ENCODE measurements at places on chromosomes 5 and 9. TPM values are rescaled to one million over a fixed set of nuclear protein-coding genes. Genes with fewer than 3 reads are reported as not detected.

- no peak overlapping the region for H3K27ac ChIP-seq
- H3K4me1 ChIP-seq = peaks cover 20% of the 10 kb centered on the region
- DNase-seq = no peak
- H3K27me3 ChIP-seq = peaks cover 73% of the 10 kb centered on the region
- H3K36me3 ChIP-seq = no peaks in the 10 kb centered on the region
These were observed 12.4 kb downstream of the LHX3 start for GRCh38 chr9:136192289-136193126.

GRCh38 chr9:131635285-131635684 lies 90.0 kb downstream of the PRRT1B start:
- DNase-seq = no peak
- peaks cover 17% of the 10 kb centered on the region for H3K36me3 ChIP-seq
- H3K4me3 ChIP-seq = no peak overlapping the region
- peak overlapping the region; percentile 16 for H3K27ac ChIP-seq

- peaks cover 13% of the 10 kb centered on the region for H3K4me1 ChIP-seq
- no peaks in the 10 kb centered on the region for H3K27me3 ChIP-seq
- DNase-seq = no peak
- peaks cover 23% of the 10 kb centered on the region for H3K36me3 ChIP-seq
These were observed 32.9 kb upstream of the GOLGA1 start for GRCh38 chr9:124973807-124974206.

- no peaks in the 10 kb centered on the region for H3K27me3 ChIP-seq
- H3K4me1 ChIP-seq = no peaks in the 10 kb centered on the region
- DNase-seq = no peak
These were observed 79.0 kb downstream of the ZNF462 start for GRCh38 chr9:106941916-106942315.

DNA sequence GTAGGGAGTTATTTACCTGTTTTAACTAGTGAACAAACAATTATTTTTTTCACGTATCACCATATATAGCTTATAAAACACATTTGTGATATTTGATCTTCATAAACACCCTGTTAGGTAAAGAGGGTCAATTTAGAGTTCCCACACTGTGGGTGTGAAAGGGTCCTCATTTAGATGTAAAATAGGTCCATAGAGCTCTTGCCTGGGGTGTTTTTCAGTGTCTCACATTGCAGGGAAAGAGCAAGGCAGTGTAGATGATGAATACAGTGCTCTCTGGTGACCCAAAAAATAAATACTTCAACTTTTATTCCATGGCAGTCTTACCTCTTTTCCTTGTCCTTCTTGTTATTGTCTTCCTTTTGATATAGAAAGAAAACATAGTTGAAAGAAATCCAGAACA lies 403.2 kb upstream of the SGCD start:
- peaks cover 20% of the 10 kb centered on the region for H3K4me1 ChIP-seq
- H3K36me3 ChIP-seq = no peaks in the 10 kb centered on the region
- DNase-seq = no peak
- no peak overlapping the region for H3K27ac ChIP-seq

GRCh38 chr9:15205632-15206420 lies 101.2 kb downstream of the TTC39B start:
- H3K36me3 ChIP-seq = peaks cover 17% of the 10 kb centered on the region
- H3K27me3 ChIP-seq = no peaks in the 10 kb centered on the region
- no peak overlapping the region for H3K4me3 ChIP-seq
- no peak for DNase-seq
- H3K27ac ChIP-seq = peak overlapping the region; percentile 57

DNA sequence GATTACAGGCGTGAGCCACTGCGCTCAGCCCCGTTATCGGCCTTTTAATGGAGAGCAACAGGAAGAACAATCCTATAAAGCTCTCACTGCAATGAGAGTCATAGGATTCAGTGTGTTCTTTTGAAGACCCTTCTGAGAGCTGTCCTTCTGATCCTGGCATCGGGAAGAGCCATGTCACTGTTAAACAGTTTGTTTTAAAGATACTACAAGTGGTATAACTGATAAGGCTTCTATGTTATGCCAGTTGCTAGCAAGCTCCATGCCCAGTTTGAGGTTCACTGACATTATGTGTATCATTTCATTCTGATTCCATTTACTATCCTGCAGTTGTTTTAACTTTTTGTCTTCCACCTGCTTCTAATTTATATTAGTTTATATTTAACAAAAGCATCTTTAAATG lies 55.8 kb downstream of the GNAQ start:
- H3K27me3 ChIP-seq = no peaks in the 10 kb centered on the region
- DNase-seq = no peak
- peaks cover 67% of the 10 kb centered on the region for H3K4me1 ChIP-seq
- H3K27ac ChIP-seq = 0 out of 2 replicates have a peak overlapping the region, but pooled peaks have one; percentile 8

DNA sequence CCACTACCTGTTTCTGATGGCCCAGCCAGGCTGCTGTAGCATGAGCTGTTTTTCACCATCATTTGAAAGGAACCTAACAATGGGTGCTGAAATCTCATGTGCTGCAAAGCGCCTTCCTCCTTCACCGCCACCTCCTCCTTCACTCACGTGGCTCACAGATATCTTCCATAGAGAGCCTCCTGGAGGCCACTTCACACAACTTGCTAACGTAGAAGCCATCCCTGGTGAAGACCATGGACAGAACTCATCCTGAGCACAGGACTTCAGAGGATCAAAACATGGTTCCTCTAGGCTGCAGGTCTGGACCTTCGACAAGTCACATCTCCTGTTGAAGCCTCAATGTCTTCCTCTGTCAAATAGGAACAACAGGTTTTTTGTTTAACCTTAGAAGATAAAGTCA lies 155.5 kb upstream of the RAD23B start:
- H3K4me1 ChIP-seq = peaks cover 20% of the 10 kb centered on the region
- no peak overlapping the region for H3K27ac ChIP-seq
- no peak overlapping the region for H3K4me3 ChIP-seq
- H3K36me3 ChIP-seq = no peaks in the 10 kb centered on the region

DNA sequence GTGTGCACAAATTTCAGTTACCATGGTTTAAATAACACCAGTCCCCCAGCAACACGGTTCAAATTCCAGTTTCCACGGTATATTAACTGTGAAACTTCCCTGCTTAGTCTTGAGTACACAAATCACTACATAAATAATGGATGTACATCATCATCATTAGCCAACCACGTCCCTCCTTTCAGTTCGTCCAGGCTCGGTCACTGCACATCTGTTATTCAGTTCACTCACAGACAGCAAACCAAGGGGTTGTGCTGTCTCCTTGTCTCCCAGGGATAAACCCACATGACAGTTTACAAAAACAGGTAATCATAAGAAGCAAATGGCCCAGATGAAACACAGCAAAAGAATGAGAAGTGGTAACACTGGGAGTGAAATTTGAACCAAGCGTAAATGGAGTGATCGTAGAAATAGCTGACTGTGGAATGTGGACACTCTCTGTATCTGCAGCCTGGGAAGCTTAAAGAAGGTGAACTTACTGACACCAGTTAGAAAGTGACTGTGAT lies 61.0 kb upstream of the RAD23B start:
- no peaks in the 10 kb centered on the region for H3K36me3 ChIP-seq
- no peak overlapping the region for H3K4me3 ChIP-seq
- no peak for DNase-seq
- no peaks in the 10 kb centered on the region for H3K27me3 ChIP-seq
- H3K27ac ChIP-seq = no peak overlapping the region

Gene ZNF883
- 22.0 TPM for total RNA-seq

Gene SETD9
- 6.7 TPM for total RNA-seq

- no peak for DNase-seq
- H3K4me1 ChIP-seq = no peaks in the 10 kb centered on the region
- no peak overlapping the region for H3K4me3 ChIP-seq
These were observed 14.3 kb upstream of the FREM1 start for GRCh38 chr9:14924230-14925219.

Gene SPATA31E1
- total RNA-seq = 0.05 TPM

Gene DPYSL3
- total RNA-seq = 329 TPM

DNA sequence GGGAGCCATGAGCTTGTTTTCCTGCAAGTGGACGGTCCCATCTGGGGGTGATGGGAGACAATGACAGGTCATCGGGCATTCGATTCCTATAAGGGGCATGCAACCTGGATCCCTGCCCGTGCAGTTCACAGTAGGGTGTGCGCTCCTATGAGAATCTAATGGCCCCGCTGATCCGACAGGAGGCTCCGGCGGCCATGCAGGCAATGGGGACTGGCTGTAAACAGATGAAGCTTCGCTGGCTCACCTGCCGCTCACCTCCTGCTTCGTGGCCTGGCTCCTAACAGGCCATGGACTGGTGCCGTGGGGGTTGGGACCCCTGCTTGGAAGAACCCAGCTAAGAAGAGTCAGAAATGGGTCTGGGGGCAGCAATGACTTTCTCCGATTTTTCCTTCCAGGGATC lies 21.0 kb downstream of the PAEP start:
- H3K4me1 ChIP-seq = no peaks in the 10 kb centered on the region
- peaks cover 9% of the 10 kb centered on the region for H3K36me3 ChIP-seq
- H3K4me3 ChIP-seq = no peak overlapping the region
- H3K27me3 ChIP-seq = peaks cover 2% of the 10 kb centered on the region

DNA sequence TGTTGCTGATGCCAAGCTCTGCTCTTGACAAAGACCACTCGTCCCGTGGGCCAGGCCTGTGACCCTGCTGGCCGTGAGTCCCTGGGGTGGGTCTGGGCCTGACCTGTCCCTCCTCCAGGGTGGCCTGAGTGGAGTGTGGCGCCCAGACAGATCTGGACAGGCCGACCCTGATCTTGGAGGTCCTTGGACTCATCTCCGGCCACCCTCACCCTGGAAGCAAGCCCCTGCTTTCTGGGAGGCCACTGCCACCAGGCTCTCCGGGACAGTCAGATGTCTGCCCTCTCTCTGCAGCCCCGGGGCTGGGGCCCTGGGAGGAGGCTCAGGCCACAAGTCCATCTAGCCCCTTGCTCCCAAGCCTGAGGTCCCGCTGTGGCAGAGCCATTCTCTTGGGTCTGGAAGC lies 31.2 kb upstream of the TMEM250 start:
- H3K27me3 ChIP-seq = peaks cover 5% of the 10 kb centered on the region
- H3K27ac ChIP-seq = no peak overlapping the region
- peaks cover 19% of the 10 kb centered on the region for H3K4me1 ChIP-seq

GRCh38 chr5:15693933-15694332 lies 194.0 kb downstream of the FBXL7 start:
- peaks cover 40% of the 10 kb centered on the region for H3K4me1 ChIP-seq
- H3K4me3 ChIP-seq = no peak overlapping the region
- H3K36me3 ChIP-seq = no peaks in the 10 kb centered on the region
- no peaks in the 10 kb centered on the region for H3K27me3 ChIP-seq

DNA sequence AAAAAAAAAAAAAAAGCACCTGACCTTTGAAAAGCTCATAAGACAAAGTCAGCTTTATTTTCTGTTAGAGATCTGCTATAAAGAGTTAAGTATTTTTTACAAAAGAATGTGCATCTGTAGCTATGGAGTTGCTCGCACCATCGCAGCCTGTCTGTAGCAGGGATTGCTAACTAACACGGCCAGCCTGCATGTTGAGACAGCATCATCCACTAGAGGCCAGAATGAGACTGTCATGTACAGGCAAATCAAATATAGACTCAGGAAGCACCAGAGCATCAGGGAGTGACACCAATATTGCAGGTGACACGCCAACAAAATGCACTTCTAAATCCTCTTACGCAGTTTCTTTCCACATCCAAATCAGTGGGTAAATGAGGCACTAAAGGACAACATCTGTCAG lies 136.3 kb upstream of the RASEF start:
- H3K4me3 ChIP-seq = no peak overlapping the region
- H3K36me3 ChIP-seq = no peaks in the 10 kb centered on the region
- DNase-seq = no peak
- H3K4me1 ChIP-seq = peaks cover 23% of the 10 kb centered on the region
- no peaks in the 10 kb centered on the region for H3K27me3 ChIP-seq
- no peak overlapping the region for H3K27ac ChIP-seq

GRCh38 chr5:7852542-7852941 lies 1.6 kb upstream of the CFAP90 start:
- no peak overlapping the region for H3K27ac ChIP-seq
- DNase-seq = no peak
- no peak overlapping the region for H3K4me3 ChIP-seq
- peaks cover 9% of the 10 kb centered on the region for H3K4me1 ChIP-seq

DNA sequence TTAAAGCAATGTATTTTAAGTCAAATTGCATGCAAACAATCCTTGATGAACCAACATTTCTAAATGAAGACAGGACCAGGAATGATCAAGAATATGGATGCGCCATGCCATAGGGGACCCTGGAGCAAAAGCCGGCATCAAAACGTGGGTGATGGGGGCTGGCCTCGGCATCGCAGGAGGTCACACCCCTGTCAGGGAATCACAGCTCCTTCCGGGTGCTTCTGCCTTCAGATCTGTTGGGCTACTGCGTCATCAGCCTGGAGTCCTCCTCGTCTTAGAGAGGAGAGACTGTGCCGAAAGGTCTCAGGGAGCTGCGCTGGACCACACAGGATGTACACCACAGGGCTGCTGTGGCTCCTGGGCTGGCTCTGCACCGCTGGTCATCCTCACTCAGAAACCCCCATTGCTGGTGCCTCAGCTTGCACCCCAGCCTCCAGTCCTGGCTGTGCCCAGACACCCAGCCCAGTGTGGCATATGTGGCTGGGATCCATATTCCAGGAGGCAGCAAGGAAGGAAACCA lies 152.9 kb upstream of the PPP1R26 start:
- no peak for DNase-seq
- no peak overlapping the region for H3K4me3 ChIP-seq
- no peaks in the 10 kb centered on the region for H3K27me3 ChIP-seq
- peaks cover 7% of the 10 kb centered on the region for H3K36me3 ChIP-seq
- 0 out of 2 replicates have a peak, but pooled peaks cover 3% of the 10 kb centered on the region for H3K4me1 ChIP-seq
- H3K27ac ChIP-seq = no peak overlapping the region

- DNase-seq = no peak
- H3K27me3 ChIP-seq = no peaks in the 10 kb centered on the region
- H3K27ac ChIP-seq = no peak overlapping the region
- no peak overlapping the region for H3K4me3 ChIP-seq
These were observed 154.1 kb downstream of the ADAMTS12 start for GRCh38 chr5:33737697-33738096.

- H3K4me1 ChIP-seq = peaks cover 5% of the 10 kb centered on the region
- peaks cover 27% of the 10 kb centered on the region for H3K27me3 ChIP-seq
- no peak for DNase-seq
- peaks cover 11% of the 10 kb centered on the region for H3K36me3 ChIP-seq
These were observed 4.4 kb upstream of the TMEM268 start for GRCh38 chr9:114606597-114607207.

Gene SLC12A2
- total RNA-seq = 10.6 TPM

DNA sequence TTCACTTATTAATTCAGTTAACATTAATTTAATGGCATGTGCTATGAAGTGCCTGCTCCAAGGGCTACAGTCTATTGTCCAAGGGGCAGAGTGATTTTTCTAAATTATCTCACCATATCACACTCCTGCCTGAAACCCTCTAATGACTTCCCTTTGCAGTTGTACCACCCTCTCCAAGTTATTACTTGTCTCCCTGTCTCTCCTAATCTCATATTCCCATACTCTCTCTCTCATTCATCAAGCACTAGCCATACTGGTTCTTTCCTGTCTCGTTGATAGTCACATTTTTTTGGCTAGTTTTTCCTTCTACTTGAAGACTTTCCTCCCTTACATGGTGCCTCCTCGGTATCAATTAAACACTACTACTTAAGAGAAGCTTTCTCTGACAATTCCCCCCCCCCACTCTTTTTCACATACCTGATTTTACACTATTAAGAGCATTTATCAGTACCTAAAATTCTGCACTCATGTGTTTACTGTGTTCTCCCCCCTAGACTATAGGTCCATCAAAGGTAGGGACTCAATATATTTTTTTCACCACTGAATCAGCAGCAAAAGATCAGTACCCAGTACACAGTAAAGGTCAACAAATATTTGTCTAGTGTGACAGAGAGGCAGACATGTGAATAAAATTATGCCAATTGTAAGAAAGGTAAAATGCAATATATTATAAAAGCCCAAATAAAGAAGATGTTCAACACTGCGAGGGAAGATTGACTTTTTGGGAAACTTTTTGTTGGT lies 19.0 kb downstream of the RICTOR start:
- peak overlapping the region; percentile 50 for H3K27ac ChIP-seq
- no peaks in the 10 kb centered on the region for H3K27me3 ChIP-seq
- H3K36me3 ChIP-seq = no peaks in the 10 kb centered on the region
- peaks cover 30% of the 10 kb centered on the region for H3K4me1 ChIP-seq
- DNase-seq = no peak

Data from WTC11 (cell line).